ENCODE measurements at places on chromosomes 11 and 22. TPM values are rescaled to one million over a fixed set of nuclear protein-coding genes. Genes with fewer than 3 reads are reported as not detected.

DNA sequence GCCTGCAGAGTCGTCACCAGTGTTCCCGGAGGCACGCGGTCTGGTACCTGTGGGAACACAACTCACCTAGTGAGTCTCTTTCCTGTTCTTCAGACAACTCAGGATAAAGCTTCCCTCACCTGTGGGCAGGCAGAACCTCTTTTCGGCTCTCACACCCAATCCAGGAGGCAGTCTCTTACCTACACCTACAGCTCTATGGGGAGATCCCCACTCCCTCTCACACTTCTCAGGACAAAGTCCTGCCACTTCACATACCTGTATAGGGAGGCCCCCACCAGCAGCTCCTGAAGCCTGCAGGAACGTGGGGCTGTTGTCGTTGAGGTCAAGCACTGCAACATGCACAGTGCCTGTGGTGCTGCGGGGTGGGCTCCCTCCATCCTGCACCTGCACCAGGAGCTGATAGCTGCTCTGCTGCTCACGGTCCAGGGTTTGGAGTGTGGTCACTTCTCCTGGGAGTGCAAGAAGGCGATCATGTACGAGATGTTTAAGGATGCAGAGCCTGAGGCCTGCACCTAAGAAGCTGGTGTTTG, 12.2 kb upstream of the TPP1 start:
- DNase-seq = no peak

DNA sequence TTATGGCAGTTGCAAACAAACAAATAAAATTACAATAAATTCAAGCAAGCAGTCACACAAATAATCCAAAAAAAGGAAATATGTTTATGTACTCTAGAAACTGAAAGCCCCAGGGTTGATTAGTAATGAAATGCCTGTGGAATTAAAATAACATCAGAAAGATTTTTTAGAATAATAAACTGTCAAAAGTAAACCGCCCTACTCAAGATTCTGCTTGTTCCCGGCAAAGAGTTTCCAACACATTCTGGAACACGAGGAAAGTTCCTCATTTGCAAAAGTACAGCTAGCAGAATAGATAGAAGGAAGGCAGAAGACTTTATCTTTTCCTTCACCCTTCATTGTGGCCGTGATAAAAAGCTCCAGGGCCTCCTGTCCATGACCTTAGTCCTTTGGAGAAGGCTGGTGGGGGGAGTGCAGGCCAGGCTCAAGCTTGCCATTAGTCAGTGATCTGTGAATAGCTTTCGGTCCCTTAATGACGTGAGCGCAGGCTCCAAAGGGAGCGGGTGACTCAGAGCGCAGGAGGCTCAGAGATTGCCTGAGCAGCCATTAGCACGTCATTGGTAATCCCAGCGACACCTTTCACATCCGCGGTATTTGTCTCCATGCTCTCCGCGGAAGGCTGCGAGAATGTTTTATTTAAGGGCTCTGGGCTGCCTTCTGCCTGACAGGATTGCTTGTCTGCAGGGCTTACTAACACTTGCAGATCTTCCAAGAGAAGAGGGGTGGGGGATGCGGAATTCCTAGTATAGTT, 458.3 kb downstream of the METTL15 start:
- DNase-seq = peak; percentile 66

The ASPHD2 gene
- total RNA-seq = 19.0 TPM

The GGTLC3 gene
- total RNA-seq = not detected

Measured in glutamatergic neuron (in vitro differentiated cells).